ENCODE measurements at places on chromosomes 1 and 21.

GRCh38 chr1:67555461-67556296 lies 125.5 kb upstream of the SERBP1 start:
- DNase-seq: no peak

GRCh38 chr1:37506740-37507139 lies 7.8 kb downstream of the MEAF6 start:
- no peak for DNase-seq

DNA sequence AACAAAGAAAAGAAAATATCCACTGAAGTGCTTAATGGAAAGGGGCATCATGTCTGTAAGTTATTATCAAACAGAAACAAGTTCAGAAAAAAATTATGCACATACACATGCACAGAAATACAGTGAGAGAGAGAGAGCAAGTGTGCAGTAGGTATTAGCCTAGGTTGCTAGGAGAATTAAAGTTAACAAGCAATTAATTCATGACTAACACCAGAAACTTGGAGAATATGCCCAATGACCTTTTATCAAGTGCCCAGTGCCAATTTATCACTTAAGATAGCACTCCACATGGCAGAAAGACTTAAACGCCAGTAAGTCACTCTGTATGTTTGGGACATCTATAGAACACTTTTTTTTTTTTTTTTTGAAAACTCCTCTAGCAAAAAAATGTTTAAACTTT lies 56.2 kb upstream of the SLC16A1 start:
- no peak for DNase-seq

DNA sequence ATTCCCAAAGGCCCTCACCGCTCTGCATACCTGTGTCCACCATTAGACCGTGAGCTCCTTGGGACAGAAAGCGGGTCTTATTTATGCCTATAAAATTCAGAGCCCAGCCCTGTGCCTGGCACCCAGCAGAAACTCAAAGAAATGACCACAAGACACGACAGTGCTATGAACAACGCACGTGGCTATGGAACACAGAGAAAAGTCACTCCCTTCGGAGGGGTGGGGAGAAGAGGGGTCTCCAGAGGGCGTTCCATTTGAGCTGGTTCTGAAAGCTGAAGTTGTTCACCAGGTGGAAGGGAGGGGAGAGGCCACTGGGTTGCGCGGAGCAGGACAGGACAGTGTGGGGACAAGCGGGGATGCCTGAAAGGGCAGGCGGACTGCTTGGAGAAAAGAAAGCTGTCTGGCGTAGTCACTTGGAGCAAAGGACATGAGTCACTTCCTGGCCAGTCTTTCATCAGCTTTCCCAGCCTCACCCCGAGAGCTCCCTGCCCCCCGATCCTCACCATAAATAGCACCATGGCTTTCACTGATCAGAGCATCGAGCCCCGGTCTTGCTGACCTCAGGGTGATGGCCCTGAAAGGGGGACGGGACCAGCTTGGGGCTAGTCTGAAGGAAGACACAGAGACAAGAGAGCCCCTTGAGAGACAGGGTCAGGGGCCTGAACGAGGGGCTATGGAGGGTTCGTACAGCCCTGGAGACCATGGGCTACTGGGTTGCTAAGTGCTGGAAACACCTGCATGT lies 28.5 kb downstream of the ECE1 start:
- DNase-seq: peak; percentile 97

DNA sequence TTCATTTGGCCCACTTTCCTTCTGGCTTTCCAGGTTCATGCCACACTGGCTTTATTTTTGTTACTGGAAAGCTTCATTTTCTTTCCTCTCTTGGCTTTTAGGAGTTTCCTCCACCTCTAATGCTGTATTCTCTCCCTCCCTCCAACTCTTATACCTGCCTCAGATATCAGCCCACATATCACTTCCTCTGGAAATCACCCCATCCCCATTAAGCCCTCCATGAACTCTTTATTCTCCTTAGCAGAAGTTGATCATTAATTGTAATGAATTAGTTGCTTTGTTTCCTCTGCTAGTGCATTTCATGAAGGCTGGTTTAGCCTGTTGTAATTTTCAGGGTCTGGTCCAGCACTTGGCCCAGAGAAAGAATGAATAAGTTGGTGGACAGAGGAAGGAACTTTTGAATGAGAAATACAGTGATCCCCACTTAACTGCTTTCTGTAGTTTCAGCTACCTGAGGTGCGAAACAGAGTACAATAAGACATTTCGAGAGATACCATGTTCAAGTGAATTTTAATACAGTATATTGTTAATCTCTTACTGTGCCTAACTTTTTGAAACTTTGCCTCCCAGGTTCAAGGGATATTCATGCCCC lies 1.7 kb downstream of the SOAT1 start:
- DNase-seq: peak; percentile 65

GRCh38 chr21:37877171-37877570 lies 39.1 kb downstream of the KCNJ6 start:
- DNase-seq: no peak

- DNase-seq: no peak
These were observed 96.3 kb upstream of the TMPRSS15 start for GRCh38 chr21:18499761-18500376.

- no peak for DNase-seq
These were observed 26.1 kb downstream of the RGS21 start for GRCh38 chr1:192342842-192343241.

- peak; percentile 78 for DNase-seq
These were observed 16.1 kb downstream of the TNFRSF8 start for GRCh38 chr1:12078938-12079861.

DNA sequence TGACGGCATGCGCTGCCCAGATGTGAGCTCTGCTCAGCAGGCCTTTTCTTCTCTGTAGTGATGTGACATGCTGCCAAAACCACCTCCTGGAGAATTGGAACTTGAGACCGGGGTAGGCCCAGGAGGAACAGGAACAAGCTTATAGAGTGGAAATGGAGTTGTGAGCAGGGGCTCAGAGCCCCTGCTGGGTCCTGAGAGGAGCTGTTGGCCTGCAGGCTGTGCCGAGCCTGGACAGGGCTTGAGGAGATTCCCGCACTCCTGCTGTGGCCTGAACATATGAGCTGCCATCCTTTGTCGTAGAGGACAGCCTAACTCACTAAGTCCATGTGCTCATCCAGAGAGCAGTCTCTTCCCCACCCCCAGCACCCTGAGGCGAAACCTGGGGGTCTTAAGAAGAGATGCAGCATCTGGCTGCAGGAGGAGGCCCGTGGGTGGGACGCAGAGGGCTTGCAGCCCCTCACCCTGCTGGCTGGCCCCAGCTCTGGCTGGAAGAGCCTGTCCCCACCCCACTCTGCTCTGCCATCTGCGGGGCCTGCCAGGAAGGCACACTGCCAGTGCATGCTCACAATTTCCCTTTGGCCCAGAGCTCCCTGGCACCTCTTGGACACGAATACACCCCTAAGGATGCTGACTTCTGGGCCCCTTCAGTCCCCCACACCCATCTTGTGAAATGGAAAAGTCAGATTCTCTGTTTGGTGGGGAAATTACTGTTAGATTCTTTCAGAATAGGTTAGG lies 42.5 kb downstream of the PTPRF start:
- no peak for DNase-seq

DNA sequence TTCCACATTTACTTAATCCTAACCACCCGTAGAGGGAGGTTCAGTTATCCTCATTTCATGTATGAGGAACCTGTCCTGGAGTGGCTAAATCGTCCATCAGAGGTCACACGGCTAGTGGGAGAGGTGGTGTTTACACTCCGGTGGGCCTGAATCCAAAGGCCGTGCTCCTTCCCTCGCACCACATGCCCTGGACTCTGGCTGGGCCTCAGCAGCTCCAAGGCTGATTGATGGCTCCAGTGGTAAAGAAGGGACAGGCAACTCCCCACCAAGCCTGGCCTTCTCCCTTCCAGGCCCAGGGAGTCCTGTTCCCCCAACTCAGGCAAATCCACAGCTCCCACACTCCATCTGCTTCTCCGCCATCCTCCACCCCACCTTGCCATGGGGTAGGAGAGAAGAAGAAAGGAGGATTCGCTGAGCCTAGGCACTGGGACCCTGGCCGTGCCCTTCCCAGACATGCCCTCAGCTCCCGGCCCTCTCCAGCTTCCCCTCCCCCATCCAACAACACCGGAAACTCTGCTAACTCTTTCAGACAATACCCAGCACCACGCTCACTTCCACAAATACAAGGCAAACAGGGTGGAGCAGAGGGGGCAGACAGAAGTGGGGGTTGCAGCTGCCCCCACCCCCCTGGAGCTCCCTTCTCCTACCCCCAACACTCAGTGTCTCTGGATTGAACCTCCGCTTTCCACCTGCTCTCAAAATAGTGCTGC lies 10.9 kb downstream of the ARHGEF2 start:
- no peak for DNase-seq

GRCh38 chr1:30900486-30900885 lies 8.1 kb downstream of the SDC3 start:
- DNase-seq: peak; percentile 66

DNA sequence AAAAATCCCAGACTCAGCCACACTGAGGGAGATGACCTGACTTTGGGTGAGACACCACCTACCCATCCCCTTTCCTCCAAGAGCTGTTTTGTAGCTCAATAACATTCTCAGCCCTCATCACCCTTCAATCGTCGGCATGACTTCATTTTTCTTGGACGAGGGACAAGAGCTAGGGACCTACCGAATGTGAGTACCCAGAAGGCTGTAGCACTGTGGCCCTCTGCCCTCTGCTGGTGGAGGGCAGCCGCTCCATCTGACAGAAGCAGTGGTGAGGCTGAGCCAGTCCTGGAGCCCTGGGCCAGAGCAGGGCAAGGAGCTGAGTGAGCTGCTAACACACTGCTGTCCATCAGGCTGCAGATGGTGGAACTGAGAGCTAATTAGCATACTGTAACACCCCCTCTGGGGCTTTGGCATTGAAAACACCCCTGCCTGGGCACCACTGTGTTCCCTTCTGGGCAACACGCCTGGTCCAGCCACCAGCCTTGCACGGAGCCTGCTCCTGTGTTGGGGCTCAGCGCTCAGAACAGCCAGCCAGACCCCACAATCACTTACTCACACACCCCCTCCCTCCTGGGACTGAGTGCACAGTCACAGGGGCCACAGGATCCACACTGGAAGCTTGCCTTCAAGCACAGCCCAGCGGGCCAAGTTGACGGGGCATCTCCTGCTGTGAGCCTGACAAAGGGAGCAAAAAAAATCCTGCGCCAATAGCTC lies 18.3 kb upstream of the ALPL start:
- peak; percentile 97 for DNase-seq

DNA sequence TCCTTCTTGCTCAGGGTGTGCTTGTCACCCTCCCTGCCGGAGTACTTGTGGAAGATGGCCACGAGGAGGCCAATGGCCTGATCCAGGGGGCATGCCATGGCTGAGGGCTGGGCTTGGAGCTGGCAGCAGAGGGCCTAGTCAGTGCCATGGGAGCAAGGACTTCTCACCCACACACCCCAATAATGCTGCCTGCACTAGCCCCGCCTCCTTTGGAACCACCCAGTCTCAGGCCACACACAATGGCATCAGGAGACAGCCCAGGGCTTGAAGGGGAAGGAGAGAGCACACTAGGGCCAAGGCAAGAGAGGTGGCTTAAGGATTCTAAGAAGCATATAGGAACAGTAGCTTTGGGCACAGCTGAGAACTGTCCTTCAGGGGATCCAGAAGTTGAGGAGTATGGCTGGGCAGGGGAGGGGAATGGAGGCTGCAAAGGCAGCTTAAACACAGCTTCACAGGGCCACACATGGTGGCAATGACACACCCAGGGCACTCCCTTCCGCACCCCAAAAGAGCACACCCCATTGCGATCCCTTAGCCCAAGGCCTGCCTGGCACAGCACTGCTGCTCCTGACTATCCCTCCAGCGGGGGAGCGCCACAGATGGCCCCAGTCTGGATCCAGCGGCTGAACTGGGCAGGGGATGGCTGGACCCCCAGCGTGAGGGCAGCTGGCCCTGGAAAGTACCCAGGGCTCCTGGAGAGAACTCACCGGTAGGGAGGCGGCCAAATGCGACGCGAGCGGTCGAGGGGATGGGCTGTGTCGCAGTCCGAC lies at the start of gene S100A6:
S100A6 (minus strand) TSS at position 750 of the 770 bp plus-strand sequence; CDS start at position 98, 652 bp downstream.
- DNase-seq: peak; percentile 87

DNA sequence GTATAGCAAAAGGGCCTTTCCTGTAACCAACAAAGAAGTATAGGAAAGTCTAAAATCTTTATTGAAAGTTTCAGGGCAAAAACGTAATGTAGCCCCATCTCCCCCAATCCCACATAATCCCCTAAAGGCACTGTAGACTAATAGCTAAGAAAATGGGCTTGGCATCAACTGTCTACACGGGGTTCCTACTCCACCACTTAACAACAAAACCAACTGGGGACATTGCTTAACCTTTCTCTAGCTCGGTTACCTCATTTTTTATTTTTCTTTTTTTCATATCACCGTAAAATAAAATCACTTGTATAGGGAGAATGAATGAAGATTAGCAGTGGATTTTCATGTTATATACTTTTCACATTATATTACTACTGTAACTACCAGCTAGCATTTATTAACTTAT lies 12.3 kb downstream of the MACF1 start:
- DNase-seq: no peak

- no peak for DNase-seq
These were observed 468.2 kb downstream of the NUF2 start for GRCh38 chr1:163789911-163790310.

GRCh38 chr1:23288671-23289070 lies 55.4 kb downstream of the HNRNPR start:
- DNase-seq: no peak

- no peak for DNase-seq
These were observed 492.0 kb upstream of the VAMP3 start for GRCh38 chr1:7278827-7279765.

DNA sequence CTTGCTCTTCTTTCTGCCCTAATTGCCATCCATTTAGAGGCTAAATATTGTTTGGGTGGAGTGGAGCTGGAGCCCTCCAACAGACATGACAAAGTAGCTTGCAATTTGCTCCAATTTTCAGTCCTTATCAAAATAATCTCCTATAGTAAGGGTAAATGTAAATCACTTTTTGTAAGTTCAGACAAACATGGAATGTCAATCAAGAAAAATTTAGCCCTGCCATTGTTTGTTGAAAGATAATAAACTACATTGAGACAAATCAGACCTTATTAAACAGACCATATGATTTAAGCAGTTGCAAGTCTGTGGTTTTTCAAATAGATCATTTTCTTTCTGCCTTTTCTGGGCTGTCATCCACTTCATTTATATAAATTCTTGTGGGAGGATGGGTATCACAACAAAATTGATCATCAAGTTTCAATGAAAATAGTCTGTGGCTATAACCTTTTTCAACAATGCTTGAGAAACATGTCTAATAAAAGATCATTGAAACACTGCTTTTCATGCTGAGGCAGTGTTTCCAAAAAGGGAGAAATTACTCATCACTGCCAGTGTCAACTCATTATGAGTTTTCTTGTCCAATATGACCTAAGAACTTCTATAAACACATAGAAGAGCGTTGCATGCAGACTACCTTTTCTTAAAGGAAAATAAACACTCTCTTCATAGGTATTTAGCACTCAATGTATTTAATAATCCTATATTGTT lies 1152.0 kb upstream of the B3GALT2 start:
- no peak for DNase-seq

DNA sequence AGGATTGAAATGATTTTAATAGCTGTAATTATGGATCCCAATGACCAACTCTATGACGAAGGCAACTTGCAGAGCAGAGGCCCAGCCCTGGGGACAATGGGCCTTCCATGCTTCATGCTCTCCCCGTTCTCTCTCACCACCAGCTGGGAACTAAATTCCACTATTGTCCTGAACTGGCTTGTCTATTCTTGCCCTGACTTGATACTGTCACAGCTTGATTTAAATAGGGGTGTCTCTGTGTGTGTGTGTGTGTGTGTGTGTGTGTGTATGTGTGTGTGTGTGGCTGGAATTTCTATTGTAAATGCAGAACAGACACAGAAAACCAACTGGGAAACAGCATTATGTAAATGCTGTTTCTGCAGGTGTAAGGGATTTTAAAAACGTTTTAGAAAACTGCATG lies 57.0 kb downstream of the SLC22A15 start:
- DNase-seq: no peak

- no peak for DNase-seq
These were observed 108.1 kb downstream of the ATG4C start for GRCh38 chr1:62891956-62892562.

Data from osteoblast (primary cell).